Omental fat pad (tissue), 4 donors: ENCODE measurements at places on chromosomes 2 and 18.
A peak's percentile ranks its signal among the peaks of the same experiment; 100 is the strongest.

- DNase-seq, result no peak
Observed at GRCh38 chr2:233928594-233929351, 11.6 kb downstream of the TRPM8 start.

DNA sequence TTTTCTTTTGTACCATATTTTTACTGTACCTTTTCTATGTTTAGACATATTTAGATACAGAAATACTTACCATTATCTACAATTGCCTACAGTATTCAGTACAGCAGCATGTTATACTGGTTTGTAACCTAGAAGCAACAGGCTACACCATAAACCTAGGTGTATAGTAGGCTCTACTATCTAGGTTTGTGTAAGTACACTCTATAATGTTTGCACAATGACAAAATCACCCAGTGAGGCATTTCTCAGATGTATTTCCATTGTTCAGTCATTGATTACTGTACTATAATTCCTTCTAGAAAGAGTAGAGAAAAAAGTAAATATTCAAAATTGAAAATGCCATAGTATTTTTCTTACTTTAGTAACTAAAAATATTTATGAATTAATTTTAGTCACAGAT, 490.1 kb upstream of the REG3G start:
- DNase-seq, result no peak

- DNase-seq, result no peak
Observed at GRCh38 chr18:57561728-57562423, 24.6 kb downstream of the FECH start.

GRCh38 chr2:80519121-80519643, 214.6 kb upstream of the LRRTM1 start:
- no peak for DNase-seq

DNA sequence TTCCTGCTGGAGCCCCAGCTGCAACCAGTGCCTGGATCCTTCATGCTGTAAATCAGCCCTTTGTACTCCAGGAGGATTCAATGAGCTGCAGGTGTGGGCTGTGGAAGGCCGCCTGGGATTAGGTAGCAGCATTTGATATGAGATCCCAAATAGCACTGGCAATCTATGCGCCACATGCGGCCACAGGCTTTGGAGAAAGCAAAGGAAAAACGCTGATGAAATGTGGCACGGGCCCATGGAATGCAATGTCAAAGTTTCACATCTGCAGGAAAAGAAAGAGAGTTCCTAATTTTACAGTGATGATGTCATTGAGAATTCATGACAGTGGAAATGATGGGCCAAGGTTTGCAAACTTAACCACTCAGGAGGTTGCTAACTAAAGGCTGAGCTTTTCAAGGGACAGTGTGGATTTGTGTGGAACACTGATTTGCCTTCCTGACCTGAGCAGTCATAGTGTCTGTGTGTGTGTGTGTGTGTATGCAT, 216.4 kb upstream of the OSR1 start:
- no peak for DNase-seq

DNA sequence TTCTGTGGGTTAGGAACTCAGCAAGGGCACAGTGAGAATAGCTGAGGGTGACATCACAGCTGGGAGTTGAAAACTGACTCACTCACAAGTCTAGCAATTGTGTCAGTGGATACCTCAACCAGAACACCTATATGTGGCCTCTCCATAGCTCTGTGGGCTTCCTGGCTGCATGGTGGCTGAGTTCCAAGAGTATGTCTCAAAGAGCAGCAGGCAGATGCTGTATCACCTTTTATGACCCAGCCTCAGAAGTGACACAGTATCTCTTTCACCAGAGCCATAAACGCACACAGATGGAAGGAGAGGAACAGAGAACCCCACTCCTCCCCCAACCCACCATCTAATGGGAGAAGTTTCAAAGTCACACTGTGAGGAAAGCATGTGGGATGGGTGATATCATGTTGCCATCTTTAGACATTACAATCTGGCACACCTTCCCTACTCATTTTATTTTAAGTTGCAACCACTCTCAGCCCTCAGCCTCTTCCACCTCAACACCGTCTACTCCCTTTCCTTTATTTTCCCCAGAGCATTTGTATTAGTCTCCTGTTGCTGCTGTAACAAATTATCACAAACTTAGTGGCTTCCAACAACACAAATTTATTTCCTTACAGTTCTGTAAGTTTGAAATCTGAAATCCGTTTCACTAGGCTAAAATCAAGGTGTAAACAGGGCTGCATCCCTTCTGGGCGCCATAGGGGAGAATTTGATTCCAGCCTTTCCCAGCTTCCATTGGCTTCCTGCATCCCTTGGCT, 134.6 kb upstream of the SPATS2L start:
- no peak for DNase-seq

DNA sequence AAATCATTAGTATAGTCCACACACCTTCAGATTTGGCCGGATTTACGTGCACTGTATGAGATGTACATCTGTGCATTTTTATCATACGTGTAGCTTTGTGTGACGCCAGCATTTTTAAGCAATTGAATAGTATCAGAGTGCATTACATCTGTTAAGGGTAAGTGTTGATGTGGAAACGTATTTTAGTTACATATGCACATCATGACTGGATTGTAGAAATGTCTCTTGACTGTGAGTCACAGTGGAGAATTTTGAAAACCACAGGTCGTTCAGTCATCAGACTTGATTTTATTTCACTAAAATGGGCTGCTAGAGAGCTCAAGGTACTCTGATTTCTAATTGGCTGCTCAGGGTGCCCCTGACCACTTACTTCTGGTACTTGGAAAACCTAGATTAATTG, 5.4 kb upstream of the GPBAR1 start:
- no peak for DNase-seq

DNA sequence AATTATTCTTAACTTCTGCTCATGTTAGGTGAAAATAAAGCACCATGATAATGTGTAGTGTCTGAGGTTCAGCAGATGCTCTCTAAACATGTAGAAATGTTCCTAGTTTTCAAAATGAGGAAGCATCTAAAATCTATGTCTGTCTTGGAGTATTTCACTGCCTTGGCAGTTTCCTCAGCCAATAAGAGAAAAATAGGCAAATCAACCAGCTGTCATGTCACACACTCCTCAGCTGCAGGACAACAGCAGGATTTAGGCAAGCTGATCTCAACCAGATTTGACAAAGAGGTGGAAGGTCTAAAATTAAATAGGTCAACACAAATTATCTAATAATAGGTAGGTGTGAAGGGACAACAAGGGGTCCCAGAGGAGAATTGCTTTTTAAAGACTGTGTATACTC, 164.1 kb upstream of the BOD1L2 start:
- no peak for DNase-seq

GRCh38 chr2:49241501-49241900, 87.2 kb upstream of the FSHR start:
- no peak for DNase-seq

GRCh38 chr2:28407976-28408690, 15.5 kb downstream of the FOSL2 start:
- no peak for DNase-seq

DNA sequence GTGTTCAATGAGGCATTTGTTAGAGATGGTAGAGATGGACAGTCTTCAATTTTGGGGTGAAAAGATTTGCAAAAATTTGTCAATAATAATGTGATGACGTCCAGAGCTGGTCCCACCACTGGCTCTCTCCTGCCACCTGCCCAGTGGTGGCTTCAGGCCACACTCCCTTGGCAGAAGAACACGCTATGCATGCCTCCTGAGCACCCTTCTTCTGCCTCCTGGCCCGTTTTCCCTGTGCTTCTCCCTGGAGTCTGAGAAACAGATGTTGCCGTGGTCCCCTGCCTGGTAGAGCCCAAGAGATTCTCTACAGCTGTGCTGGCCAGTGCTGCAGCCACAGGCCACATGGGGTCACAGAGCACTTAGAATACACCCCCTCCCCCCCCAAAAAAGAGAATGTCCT, 33.6 kb downstream of the INPP5D start:
- DNase-seq, result no peak

- no peak for DNase-seq
Observed at GRCh38 chr18:10143596-10143995, 229.8 kb downstream of the VAPA start.

GRCh38 chr2:12315224-12315623, 401.5 kb upstream of the TRIB2 start:
- no peak for DNase-seq

DNA sequence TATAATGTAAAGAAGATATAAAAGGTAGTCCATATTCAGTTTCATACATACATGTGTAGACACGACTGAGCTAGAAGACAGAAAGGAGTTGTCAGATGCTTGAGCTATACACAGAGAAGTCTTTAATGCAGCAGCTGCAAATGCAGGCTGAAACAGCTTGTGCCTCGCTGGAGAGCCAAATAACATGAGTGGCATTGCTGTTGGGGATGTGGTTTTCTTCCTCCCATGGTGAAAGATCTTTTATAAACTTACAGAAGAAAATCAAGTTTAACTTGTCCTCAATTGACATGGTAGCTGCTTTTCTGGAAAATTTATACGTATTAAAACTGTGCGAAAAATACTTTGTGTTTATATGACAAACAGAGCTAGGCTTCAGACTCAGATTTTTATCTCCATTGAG, 16.4 kb upstream of the IL1R1 start:
- no peak for DNase-seq

DNA sequence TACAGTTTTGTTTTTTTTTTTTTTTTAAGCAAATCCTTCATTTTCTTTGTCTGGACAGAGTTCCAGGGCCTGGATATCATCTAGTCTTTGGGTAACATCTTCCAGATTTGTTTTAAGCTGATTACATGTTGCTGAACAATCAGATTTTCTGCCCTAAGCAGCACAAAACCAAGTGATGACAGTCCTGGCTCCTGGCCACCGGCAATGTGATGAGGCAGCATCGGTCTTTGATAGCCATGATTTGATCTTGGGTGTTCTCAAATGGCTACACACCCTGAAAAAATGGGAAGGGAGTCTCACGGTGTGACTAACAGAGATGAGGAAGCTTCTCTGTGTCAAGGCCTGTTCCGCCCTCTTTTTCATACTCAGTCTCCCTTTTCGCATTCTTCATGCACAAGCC, 708.6 kb upstream of the ZEB2 start:
- DNase-seq, result peak; percentile 49

- DNase-seq, result no peak
Observed at GRCh38 chr2:101718993-101719571, 21.6 kb downstream of the MAP4K4 start.

DNA sequence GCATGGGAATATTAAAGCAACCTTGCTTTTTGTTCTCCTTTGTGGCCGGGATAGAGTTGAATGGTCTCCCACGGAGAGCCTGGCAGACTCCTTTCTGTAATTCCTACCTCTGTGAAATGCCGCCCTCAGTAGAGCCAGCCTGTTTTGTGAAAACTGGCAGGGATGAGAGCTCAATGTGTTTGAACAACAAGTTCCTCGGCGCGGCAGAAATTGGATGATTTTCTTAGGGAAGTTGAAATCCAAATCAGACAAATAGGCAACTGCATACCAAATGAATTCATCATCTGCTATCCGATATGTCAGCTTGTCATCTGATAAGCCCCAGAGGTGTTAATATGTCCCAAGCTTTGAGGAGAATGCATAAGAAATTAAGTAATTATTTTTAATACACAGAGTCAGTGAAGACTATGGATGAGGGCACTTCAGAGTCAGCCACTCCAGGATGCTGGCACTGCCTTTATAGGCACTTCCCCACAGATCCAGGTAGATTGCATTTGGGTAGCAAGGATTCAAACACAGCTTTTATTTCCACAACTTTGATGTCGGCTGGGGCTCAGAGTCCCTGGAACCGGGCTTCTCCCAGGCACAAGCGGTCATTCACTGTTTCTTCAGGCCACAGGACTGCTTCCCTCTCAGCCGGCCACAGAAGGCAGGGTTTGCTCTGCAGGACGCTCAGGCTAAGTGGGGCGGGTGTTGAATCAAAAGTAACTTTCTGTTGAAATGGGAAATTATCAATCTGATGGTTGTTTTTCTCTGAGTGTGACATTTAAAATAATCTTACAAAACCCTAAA, 82.8 kb upstream of the REV1 start:
- no peak for DNase-seq

DNA sequence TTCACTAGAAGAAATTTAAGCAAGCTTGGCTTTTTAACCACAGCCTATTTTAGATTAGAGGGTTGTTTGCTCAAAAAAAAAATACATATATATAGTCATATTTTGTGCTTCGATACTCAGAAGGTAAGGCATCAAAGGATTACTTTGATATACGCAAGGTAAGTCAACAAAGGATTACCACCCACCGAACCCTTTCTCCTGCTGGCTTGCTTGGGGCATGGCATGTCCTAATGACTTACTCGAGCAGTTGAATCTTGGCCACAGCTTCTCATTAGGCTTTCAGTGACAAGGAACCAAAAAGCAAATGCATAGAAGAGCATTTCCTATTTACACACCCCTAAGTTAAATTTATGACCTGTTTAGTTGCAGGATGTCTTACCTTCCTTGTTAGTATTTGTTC, 295.7 kb downstream of the AGAP1 start:
- no peak for DNase-seq

GRCh38 chr2:76378140-76378539, 667.4 kb upstream of the GCFC2 start:
- no peak for DNase-seq

GRCh38 chr2:143146366-143146765, 17.1 kb downstream of the ARHGAP15 start:
- no peak for DNase-seq

DNA sequence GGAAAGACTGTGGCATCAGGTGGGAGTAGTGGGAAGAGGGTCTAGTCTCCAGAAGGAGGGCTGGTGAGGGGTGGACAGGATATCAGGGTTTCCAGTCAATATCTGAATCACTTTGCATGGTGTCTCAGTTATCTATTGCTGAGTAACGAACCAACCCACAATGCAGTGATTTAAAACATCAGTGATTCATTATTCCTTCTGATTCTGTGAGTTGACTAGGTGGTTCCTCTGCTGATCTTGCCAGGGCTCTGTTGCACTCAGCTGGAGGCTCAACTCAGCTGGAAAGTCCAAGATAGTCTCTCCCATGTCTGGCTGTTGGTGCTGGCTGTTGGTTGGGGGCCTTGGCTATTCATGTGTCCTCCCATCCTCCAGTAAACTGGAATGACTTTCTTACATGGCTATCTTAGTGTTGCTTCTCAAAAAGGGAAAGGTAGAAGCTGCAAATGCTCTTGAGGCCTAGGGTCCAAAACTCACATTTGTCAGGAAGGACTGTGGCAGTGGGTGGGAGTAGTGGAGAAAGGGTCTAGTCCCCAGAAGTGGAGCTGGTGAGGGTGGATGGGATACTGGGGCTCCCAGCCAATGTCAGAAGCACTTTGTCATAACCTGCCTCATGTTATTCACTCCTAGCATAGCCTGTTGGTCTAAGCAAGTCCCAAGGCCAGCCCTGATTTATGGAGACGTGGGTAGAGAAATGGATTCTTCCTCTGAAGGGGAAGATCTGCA, 13.9 kb downstream of the IL1F10 start:
- DNase-seq, result no peak

- DNase-seq, result no peak
Observed at GRCh38 chr2:70412294-70413070, 110.6 kb upstream of the FAM136A start.
